IPS-NIHi11 (cell line): ENCODE measurements at places on chromosomes 13 and 19.

DNA sequence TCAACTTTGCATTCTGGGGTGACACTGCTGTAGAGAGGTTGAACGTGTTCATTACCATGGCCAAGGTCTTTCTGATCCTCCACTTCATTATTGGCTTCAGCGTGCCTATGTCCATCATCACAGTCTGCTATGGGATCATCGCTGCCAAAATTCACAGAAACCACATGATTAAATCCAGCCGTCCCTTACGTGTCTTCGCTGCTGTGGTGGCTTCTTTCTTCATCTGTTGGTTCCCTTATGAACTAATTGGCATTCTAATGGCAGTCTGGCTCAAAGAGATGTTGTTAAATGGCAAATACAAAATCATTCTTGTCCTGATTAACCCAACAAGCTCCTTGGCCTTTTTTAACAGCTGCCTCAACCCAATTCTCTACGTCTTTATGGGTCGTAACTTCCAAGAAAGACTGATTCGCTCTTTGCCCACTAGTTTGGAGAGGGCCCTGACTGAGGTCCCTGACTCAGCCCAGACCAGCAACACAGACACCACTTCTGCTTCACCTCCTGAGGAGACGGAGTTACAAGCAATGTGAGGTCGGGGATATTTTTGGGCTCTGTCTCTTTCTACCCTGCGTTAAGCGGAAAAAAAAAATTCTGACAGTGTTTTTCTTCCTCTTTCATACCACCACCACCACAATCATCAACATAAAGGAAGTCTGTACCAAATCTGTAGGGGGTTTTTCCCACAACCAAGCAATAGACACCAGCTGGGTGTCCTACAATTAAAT, 29.5 kb downstream of the FPR3 start:
- DNase-seq, result no peak

DNA sequence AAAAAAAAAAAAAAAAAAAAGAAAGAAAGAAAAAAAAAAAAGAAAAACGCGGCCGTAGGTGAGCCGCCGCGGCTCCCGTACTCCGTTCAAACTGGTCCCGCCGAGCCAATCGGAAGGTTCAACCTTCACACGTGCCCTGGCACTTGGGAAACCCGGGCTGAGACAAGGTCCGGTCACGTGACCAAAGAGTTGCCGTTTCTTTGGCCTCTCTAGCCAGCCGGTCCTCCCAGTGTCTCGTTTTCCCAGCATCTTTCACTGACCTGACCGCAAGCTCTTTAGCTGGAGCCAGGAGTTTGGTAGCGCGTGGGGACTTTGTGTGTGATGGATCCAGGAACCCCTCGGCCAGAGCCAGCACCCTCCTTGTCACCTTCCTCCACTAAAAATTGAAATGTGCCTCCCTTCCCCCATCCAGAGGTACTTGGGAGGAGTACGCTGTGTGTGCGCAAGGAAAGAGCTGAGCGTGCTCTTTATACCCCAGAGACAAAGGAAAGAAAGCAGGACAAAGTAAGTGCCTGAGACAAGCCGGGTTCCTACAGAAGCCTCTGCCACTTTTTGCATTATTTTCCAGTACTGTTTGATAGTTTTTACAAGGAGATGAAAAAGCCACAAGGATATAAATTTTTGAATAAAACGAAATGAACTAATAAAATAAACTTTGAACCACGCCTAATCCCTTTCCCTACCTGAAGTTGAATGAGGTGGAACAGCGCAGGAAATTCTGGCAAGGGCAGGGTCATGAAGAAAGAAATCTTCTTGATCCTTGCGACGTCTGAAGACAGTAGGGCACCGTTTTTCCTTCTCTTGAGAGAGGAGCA, 959 bp downstream of the TNPO2 start:
- peak; percentile 94 for DNase-seq

DNA sequence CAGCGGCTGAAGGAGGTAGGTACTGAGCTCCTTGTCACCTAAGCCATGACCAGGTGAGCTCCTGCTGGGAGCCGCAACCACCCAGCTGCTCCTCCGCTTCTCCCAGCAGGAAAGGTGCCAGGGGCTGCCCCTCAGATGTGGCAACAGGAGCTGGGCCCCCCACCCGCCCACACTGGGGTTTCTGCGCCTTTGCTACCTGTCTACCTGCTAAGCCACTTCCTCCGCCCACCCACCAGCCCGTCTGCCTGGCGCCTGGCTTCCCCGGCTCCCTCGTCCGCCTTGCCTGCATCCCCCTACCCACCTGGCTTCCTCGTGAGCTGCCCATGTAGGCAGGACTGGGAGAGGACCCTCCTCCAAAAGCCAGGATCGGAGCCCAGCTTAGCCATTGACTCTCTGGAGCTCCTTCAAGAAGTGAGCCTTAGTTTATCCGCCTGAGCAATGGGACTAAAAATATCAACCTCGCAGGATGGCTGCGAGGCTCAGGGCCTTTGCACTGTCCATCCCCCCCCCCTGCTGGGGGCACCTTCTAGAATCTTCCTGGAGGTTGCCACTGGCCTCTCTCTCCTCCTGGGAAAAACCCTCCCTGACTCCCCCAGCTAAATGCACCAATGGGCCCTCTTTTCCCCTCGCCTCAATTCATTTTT, 55.8 kb upstream of the KLF2 start:
- no peak for DNase-seq

DNA sequence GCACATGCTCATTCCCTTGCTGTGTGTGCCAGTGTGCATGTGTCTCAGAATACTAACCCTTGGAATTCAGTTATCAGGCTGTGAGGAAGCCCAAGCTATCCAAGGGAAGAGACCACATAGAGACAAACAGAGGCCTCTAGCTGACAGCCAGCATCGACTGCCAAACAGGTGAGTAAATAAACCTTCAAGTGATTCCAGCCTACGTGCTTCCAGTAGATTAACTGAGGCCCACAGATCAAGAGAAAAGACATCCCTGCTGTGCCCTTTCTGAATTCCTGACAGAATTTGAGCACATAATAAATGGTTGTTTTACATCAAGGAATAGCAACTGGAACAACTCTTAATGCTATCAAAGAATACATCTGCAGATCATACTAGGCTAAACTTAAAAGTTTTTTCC, 17.5 kb downstream of the ZC3H13 start:
- no peak for DNase-seq

- no peak for DNase-seq
These were observed 2.0 kb downstream of the GJB2 start for GRCh38 chr13:20190481-20191310.

DNA sequence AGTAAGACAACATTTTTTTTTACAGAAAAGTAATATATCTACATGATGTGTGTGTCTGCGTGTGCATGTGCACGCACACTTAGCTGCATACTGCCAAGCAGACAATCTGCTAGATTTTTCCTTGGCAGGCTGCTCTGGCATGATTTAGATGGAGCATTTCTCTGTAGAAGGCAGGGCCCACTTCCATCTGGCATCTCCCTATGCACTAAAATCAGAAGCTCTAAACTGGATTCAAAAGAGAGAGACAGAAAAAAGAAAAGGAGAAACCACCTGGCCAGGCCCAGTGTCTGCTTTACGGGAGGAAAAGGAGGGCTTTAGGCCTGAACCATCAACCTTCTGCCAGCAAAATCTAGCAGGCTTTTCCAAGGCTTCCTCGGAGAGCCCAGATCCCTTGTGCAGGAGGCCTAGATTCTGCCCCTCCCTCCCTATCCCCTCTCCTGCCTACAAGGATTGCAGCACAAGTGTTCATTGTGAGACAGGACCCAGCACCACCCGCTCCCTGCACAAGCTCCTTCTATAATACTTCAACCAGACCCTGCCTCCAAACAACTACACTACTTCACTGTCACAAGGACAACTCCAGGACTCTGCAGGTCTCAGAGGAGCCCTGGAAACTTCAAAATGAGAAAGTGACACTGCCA, 99.3 kb downstream of the DOCK9 start:
- DNase-seq, result no peak

DNA sequence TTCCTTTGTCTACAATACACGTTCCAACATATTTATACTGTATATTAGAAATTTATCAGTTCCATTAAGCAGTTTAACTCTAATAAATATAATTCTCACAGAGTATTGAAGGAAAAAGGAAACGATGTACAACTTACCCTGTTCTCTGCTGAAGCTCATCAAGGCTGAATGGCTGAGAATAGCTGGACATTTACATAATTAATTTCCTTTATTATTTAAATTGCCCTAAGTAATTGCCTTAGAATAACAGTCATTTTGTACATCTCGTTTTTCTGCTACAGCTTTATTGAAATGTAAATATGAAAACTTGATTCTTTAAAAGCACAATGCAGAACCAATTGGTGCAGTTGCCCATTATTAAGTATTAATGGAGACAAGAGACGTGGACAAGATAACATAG, 648.3 kb upstream of the ATXN8OS start:
- DNase-seq, result no peak
